ENCODE measurements at places on chromosomes 7 and 10.

GRCh38 chr10:101139421-101139911 lies 8.4 kb downstream of the TLX1 start:
- peak; percentile 38 for DNase-seq

- DNase-seq = peak; percentile 72
Measured at GRCh38 chr7:42502022-42502421, 265.0 kb upstream of the GLI3 start.

DNA sequence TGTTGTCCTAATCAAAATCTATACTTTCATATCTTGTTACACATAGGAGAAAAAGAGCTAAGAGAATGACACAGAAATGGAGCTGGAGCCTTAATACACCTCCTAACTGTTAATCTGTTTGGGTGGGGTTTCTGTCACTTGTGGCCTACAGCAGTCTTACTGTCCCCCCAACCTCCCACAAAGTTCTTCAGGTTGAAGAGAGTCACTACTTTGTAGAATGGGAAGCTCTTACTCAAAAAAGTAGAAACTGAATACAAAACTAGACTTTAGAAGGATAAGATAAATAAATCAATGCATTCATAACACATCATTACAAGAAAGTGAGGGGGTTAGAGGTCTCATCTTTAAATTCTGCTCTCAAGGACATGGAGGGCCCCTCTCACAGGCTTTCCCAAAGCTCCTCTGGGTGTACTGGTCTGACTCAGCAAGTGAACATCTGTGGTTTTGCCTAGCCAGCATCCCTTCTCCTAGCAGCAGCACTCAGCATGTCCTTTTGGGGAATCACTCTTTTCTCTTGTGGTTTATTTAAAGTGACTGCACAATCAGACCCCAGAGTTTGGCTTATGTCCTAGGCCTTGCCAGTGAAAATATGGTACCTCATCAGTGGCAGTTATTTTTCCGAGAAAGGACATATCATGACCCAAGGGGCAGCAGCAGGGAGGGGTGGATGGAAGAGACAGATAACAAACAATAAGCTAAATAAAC lies 2.0 kb upstream of the BLVRA start:
- peak; percentile 81 for DNase-seq

GRCh38 chr7:35386816-35387706 lies 133.2 kb upstream of the TBX20 start:
- DNase-seq = no peak

DNA sequence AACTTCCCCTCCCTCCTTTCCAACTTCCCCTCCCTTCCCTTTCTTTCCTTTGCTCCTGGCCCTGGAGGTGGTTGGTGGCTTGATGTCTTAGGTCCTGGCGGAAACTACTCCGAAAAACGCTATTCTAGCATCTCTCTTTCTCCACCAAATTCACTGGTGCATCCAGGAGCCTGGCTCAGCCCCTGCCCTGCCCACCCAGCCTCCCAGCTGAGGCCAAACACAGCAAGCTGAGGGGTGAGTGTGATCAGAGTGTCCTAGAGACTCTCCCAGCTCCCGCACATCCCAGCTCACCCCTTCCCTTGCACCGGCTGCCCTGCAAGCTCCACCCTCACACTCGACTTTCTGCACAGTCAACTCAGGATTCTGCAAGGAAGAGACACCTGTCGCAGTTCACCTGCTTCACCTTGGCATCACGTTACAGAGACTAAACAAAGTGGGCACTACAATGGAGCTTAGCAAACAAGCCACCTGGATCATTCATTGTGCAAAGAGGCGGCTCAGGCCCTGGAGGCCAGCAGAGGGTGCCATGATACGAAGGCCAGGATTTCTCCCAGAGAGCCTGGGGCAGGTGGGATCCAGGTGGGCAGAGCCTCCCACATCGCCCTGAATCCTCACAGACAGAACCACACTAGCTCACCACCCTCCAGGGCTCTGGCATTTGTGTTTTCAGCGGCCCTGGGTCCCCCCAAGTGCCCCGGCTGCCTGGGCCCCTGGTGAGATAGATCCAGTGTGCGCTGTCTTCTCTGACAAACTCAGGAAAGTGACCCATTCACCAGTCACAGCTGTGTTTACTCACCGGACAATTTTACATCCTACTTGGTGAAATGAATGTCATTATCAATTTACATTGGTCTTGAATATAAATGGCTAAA lies 169.6 kb downstream of the TCERG1L start:
- DNase-seq = no peak

- no peak for DNase-seq
Measured at GRCh38 chr10:31347705-31348104, 28.7 kb downstream of the ZEB1 start.

GRCh38 chr7:69776611-69777010 lies 178.3 kb downstream of the AUTS2 start:
- no peak for DNase-seq

DNA sequence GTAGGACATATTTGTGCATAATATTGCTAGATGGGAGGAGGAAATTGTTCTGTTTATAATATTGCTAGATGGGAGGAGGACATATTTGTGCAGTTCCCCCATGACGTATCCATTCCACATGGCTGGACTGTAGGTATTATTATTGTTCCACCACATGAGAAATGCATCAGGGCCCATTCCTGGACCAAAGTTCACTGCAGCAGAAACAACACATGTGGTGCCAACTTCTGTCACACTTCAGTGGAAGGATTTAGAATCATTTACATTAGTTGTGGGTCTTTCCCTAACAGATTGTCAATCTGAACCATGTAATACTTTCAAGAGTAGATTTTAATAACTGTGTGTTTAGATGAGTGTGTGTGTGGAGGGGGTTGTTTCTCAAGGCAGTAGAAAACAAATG lies 32.7 kb upstream of the MACC1 start:
- DNase-seq = no peak

DNA sequence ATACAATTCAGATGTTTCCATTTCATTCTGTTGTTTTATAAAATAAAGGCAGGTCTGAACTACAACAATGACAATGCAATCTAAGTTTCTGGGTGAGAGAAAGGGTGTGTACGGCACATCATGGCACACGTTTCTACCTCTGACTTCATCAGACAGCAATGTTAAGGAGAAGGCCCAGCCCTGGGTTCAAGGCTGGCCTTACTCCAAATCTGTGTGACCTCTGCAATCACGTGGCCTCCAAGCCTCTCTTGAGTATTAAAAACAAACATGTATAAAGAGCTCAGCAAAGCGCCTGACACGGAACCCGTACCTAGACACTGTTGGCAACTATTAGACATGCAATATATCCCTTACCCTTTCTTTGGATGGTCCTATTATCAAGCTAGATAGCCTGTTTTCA lies 114.1 kb downstream of the LARP4B start:
- DNase-seq = no peak

DNA sequence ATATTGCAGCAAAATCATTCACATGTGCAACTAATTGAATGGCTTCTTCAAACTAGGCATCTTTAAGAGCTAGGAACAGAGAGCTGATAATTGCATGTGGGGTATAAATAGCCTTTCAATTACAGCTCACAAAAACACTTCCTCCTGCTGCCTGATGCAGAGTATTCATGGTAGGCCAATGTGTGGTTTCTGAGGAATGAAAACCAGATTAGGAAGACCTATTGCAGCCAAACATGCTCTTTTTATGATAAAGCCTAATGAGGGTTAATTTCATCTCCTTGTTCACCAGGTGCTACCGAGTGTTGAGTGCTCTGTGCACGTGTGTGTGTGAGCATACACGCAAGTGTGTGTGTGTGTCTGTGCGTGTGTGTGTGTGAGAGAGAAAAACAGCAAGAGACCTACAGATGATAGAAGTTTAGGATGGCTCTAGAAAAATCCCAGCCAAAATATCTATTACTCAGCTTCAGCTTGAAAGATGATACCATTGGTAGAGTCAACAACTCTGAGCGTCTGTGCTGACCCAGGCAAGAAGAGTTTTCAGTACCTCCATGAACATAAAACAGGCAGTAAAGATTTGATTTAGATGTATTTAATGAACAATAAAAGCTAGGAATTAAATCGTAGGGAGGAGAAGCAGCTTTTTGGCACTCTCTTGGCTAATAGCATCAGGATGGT lies 448.5 kb upstream of the ANKRD30A start:
- DNase-seq = no peak

- DNase-seq = no peak
Measured at GRCh38 chr10:13712476-13712836, 125.7 kb downstream of the PRPF18 start.

DNA sequence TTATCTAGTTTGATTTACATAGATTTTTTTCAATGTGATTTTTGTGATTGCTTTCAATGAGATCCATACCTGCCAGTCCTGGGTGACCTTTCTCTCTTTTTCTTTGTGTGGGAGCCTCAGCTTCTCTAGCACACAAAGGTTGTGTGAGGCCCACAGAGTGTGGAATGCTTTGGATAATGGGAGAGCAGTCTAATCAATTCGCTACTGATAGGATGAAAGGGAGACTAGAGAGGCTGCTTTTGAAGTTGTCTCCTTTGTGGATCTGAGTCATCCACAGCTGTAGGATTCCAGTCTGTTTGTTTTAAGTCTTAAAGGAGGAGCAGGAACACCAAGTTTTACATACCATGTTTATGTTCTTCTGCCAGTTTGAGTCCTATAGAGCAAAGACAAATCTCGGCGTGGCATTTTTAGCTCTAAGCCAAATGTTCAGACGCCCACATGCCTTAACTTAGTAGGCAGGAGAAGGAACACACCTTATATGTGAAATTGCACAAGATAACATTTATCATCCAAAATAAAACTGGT lies 330.0 kb downstream of the ARL4A start:
- DNase-seq = peak; percentile 36

DNA sequence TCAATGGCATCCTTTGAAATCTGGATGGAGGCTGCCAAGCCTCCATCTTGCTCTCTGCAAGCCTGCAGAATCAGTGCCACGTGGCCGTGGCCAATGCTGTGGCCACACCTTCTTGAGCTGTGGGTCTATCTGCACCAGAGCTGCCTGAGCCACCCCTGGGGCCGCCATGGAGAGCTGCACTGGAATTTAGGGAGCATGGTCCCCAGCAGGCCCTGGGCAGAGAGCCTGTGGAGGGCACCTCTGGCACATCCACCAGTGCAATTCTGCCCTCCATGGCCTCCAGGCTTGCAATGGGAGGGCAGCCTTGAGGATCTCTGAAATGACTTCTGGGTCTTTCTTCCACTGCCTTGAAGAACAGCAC lies 55.6 kb upstream of the NKX6-2 start:
- no peak for DNase-seq

DNA sequence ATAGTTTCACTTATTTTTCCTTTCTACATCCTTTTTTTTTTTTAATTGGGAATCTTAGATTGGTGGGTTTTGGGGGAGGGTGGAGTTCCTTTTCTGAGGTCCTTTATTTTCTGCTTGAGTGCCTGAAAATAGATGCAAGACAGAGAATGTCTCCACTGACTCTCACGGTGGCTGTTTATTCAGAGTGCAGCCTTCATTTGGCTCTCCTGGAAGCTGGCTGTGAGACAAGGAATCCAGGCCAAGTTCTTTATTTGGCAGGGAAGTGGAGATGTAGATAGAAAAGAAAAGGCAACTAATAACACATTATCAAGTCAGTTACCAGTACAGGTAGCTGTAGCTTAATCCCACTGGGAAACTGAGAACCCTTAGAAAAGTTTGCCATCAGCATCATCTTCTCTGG lies 118.6 kb downstream of the CNTNAP2 start:
- no peak for DNase-seq

DNA sequence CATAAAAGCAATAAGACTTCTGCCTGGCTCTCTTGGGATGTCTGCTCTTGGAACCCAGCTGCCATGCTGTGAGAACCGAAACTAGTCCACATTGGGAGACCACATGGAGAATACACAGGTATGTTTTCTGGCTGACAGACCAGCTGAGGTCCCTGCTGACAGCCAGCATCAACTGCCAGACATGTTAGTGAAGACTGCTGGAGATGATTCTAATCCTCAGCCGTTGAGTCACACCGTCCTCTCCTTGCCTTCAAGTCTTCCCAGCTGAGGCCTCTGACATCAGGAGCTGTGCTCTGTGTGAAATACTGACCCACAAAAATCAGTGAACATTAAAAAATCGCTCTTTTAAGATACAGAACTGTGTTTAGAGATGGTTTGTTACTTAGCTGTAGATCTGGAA lies 36.9 kb upstream of the AGR2 start:
- no peak for DNase-seq

DNA sequence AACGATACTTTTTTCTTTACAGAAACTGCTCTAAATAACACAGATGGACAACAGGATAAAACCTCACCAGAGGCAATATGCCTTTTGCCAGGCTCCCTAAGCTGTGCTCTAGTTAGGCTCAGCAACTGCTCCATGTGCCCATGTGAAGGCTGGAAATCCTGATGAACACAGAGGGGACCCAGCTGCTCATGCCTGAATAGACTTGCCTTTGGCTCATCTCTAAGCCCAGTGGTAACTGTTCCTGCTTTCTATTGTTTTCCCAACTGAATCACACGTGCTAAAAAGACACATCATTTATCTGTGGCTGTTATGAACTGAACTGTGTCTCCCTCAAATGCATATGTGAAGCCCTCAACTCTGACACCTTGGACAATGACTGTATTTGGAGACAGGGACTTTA lies 110.4 kb downstream of the RNF216 start:
- DNase-seq = no peak

GRCh38 chr10:110218632-110219031 lies 11.2 kb downstream of the MXI1 start:
- DNase-seq = no peak

- no peak for DNase-seq
Measured at GRCh38 chr10:58868736-58869435, 307.6 kb upstream of the PHYHIPL start.

DNA sequence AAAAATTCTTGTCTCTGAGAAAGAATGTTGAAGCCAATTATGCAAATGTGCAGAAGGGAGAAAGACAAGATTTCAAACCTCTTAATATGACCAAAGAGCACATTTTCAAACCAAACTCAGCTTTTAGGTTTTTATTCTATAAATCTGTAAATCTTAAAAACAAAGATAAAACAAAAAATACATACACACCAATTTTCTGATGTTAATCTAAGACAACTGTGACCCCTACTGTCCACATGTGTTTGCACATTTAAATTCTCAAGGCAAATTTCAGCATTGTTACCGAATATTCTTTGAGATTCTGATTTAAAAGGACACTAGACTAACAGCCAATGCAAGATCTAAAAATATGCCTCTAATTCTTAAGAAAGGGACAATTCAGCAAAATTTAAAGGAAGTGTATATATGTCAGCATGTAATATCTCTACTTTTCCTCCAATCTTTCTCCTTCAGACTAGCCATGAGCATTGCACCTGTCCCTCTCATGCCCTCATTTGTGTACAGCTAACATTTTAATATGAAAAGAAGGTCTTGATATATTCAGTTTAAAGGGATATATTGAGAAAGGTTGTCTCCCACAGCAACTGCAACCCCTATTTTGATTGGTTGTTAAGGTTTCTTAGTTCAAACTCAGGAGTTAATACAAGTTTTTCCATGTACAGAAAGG lies 417.9 kb downstream of the IPMK start:
- DNase-seq = no peak

Data from urothelium cell line (cell line).